ENCODE measurements at places on chromosomes 5 and 9.
A peak's percentile ranks its signal among the peaks of the same experiment; 100 is the strongest.

DNA sequence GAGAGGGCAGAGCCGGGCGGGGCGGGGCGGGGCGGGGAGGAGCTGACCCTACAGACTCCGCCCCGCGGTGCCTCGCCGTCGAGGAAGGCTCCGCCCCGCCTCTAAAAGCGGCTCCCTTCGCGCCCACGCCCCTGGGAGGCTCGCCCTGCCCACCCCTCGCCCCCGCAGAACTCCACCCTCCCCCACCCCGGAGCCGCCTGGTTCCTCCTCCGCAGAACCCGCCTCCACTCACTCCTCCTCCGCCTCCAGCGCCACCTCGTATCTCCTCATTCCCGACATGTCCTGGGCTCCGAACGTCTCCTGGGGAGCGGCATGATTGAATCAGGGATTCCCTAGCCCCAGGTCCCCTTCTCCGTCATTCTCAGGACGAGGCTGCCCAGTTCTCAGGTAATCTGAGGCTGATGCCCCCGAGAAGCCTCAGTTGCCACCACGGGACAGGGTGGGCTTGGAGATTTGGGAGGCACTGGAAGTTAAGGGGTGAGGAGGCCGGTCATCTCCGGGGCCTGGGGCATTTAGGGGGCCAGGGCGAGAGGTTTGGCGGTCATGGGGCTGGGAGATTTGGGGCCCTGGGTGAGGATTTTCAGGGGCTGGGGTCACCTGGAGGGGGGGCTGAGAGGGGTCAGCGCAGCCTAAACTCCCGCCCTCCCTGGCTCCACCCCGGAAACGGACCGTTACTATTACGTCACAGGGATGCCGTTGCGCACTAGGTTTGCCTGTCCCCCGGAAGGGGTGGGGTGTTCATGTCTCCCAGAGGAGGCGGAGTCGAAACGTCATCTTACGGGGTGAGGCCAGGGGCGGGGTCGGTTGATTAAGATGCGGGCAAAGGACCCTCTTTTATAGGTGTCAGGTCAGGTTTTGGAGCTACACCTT lies 3.2 kb upstream of the CCL27 start:
- DNase-seq, result peak; percentile 80

DNA sequence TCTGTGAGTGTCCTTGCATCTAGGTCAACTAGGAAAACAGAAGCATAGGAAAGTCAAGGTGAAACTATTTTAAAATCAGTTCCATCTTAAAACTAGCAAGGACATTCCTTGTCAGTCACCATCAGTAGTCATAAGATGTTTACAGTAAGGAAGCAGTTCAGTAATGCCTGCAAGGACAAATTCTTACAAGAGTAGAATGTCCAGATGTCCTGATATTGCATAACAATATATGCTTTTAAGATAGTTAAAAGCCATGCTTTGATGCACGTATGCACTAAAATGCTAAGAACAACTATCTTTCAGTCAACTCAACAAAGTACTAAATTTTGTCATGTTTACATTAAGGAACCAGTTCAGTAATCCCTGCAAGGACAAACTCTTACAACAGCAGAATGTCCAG lies 11.3 kb upstream of the SVEP1 start:
- DNase-seq, result no peak

- no peak for DNase-seq
Observed at GRCh38 chr5:164868761-164869160, 1363.3 kb downstream of the MAT2B start.

DNA sequence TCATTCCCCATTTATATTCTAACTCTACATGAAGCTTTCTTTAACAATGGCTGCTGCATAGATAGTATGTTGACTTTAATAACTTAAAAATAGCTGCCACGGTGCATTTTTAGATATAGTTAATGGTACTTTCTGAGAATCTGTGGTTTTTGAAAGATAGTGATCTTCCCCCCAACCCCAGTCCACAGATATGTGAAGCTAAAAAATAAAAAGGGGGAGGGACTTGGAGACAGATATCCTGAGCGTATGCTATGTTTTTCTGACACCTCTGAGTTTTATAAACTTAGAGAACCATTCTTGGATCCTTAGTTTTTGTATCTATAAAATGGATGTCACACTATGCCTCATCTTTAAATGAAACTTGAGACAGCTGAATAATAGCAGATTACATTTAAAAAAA lies 120.5 kb downstream of the SNX18 start:
- DNase-seq, result no peak

GRCh38 chr5:100616981-100617380 lies 81.8 kb downstream of the FAM174A start:
- DNase-seq, result no peak

All from stimulated activated CD4-positive, alpha-beta T cell treated with anti-CD3 and anti-CD28 coated beads, Interleukin-15, amount 100 ng/mL, for 1 hour (primary cell).